ENCODE measurements at places on chromosomes 12 and 14.

- DNase-seq = no peak
These were observed 1.7 kb downstream of the ABCD2 start for GRCh38 chr12:39617887-39618286.

- no peak for DNase-seq
These were observed 498 bp downstream of the GPR132 start for GRCh38 chr14:105064721-105065143.

GRCh38 chr14:20760950-20761349 lies 7.3 kb upstream of the EDDM3B start:
- DNase-seq = no peak

DNA sequence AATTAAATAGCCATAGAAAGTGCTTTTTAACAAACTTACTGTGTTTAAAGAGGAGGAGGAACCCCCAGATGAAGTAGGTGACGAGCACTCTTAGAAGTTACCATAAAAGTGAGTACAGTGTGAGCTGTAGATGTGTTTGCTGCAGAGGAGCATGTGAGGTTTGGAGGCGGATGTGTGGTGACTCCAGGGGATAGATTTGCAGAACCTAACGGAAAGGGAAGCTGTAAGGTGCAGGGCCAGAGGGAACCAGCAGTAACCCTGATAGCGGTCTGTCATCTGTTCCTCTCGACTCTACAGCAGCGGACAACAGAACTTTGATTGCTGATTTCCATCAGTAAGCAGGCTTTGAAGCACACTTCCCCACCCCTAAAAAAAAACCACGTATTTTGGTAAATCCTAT lies 5.2 kb downstream of the CALM1 start:
- DNase-seq = no peak

DNA sequence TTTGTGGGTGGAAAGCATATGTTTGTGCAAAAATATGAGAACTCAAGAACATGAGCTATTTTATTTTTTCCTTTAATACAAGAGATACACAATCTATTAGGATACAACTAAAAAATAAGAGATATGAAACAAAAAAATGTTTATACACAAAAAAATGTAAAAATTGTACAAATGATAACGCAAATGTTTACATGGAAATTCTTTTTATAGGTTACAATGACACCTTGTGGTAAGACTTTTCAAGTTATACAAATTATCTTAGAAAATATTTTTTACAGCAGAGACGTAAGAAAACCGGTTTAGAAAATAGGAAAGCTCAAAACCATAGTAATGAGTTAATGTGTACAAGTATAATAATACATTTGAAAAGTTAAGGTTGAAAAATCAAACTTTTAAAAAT lies 25.5 kb downstream of the CEP83 start:
- DNase-seq = no peak

- no peak for DNase-seq
These were observed 134.3 kb upstream of the DCN start for GRCh38 chr12:91316907-91317269.
